ENCODE measurements at places on chromosomes 5 and 9.

- DNase-seq: no peak
Observed at GRCh38 chr9:109715344-109715743, 64.7 kb upstream of the PALM2AKAP2 start.

GRCh38 chr9:97788763-97789663 is 64.0 kb upstream of the FOXE1 start:
- DNase-seq: no peak

DNA sequence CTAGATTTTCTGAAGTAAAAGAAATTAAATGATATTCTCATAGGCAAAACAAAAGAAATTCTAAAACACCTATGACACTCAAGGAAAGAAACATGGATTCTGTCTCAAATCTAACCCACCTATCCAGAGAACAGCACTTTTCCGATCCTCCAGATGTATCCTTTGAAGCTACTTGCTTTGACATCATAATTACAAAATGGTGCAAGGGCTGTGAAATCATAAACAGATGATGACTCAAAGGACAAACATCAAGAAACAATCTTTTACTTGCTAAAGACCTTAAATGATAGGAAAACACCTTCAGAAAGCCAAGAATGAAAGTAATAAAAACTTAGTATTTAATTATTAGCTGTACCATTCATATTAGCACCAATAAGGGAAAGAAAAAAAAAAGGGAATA is 202.6 kb downstream of the DENND1A start:
- DNase-seq: no peak

- DNase-seq: no peak
Observed at GRCh38 chr5:142686210-142686734, 382 bp upstream of the FGF1 start.

- DNase-seq: no peak
Observed at GRCh38 chr9:2228132-2228531, 213.0 kb downstream of the SMARCA2 start.

- DNase-seq: no peak
Observed at GRCh38 chr9:123562844-123563346, 206.9 kb downstream of the CRB2 start.

GRCh38 chr5:168646335-168646734 is 67.2 kb upstream of the PANK3 start:
- no peak for DNase-seq

DNA sequence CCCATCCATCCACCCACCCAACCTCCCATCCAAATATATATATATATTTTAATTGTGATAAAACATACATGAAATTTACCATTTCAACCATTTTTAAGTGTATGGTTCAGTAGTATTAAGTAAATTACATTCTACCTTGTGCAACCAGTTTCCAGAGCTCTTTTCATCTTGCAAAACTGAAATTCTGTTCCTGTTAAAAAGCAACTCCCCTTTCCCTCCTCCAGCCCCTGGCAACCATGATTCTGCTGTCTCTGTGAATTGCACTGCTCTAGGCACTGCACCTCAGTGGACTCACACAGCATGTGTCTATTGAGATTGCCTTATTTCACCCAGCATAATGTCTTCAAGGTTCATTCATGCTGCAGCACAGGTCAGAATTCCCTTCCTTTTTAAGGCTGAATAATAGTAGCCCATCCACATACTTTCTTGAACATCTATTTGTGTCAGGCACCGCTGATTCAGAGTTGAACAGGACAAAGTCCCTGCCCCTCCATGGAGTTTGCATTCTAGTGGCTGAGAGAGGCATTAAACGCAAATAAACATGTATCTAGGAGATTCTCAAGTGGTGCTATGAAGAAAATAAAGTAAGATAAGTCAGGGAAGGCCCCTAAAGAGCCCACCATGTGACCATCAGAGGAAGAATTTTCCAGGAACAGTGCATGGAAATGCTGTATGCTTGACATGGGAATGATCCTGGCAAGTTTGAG is 24.0 kb downstream of the CSF1R start:
- DNase-seq: no peak

- no peak for DNase-seq
Observed at GRCh38 chr5:10018201-10019069, 231.3 kb downstream of the ATPSCKMT start.

DNA sequence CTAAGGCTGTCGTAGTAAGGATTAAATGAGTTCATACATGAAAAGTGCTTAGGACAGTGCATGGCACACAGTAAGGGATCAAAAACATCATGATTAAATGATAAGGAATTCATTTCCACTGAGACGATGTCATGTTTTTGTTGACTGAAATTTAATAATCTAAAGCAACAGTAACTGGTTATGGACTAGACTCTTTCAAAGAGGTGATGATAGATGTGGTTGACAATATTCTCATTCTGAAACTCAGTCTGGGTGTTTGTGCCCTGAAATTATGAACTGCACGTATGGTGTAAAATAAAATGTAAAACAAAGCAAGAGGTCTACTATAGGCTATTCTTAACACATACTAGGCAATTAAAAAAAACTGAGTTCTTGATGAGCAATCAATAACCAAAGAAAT is 280.0 kb downstream of the DENND1A start:
- DNase-seq: no peak

- DNase-seq: no peak
Observed at GRCh38 chr9:105187781-105188180, 56.7 kb upstream of the SLC44A1 start.

All from T follicular helper cell (primary cell).